ENCODE measurements at places on chromosomes 5 and 9.

DNA sequence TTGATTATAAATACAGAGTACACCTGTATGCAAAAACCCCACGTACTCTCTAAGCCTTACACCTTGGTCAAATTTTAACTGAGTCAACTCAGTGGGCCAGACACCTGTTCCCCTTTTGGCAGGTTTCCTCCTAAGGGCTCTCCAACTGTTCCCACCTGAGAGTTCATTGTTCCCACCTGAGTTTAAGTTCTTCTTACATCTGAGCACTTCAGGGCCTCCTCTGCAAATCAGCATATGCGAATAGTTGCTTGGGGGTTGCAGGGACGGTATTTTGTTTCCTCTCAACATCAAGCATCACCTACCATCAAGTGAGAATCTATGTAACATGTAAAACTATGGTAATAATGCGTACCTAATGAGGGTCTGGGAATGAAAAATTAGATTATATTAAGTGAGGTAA is 300.0 kb downstream of the PIK3R1 start:
- DNase-seq = no peak

GRCh38 chr5:160285316-160285715 is 27.0 kb downstream of the CCNJL start:
- DNase-seq = no peak

- DNase-seq = no peak
Measured at GRCh38 chr9:34515959-34516358, 6.8 kb downstream of the ENHO start.

- no peak for DNase-seq
Measured at GRCh38 chr5:173646692-173647091, 30.2 kb upstream of the BOD1 start.

DNA sequence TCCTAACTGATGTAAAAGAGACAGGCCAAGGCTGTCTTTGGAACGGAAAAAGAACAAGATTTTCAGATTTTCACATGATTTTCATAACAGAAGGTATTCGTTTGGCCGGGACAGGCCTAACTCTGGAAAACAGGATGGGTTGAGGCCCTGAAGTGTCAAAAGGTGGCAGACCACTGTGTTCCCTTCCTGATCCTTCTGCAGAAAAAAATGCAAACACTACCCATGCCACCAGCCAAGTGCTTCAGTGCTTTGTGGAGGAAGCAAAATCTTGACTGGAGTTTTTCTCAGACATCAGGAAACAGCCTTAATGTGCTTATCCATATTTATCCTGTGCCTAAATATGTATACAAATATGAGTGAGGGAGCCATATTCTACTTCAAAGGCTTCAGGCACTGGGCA is 113.5 kb upstream of the IL6ST start:
- no peak for DNase-seq

- no peak for DNase-seq
Measured at GRCh38 chr9:27572061-27572460, 1.2 kb downstream of the C9orf72 start.

DNA sequence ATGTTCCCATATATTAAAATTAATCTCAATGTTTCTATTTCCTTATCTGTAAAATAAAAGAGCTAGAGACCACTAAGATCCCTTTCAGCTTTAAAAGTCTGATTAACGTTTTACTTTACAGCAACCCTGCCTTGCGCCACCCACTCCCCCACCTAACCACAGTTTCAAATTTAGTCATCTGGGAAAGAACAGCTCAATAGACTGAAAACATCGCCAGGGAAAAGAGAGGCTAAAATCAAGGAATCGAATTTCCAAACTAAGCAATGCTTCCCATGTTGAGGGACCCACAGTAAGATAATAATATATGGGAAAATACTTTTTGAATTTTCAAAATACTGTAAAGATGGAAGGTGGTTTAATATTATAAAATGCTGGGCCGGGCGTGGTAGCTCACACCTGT is 6.6 kb downstream of the SAXO1 start:
- no peak for DNase-seq

GRCh38 chr5:176648474-176649194 is 1.4 kb downstream of the TSPAN17 start:
- DNase-seq = no peak

- no peak for DNase-seq
Measured at GRCh38 chr9:35757226-35757891, 3.3 kb upstream of the MSMP start.

GRCh38 chr5:173412566-173412965 is 84.4 kb upstream of the STC2 start:
- no peak for DNase-seq

DNA sequence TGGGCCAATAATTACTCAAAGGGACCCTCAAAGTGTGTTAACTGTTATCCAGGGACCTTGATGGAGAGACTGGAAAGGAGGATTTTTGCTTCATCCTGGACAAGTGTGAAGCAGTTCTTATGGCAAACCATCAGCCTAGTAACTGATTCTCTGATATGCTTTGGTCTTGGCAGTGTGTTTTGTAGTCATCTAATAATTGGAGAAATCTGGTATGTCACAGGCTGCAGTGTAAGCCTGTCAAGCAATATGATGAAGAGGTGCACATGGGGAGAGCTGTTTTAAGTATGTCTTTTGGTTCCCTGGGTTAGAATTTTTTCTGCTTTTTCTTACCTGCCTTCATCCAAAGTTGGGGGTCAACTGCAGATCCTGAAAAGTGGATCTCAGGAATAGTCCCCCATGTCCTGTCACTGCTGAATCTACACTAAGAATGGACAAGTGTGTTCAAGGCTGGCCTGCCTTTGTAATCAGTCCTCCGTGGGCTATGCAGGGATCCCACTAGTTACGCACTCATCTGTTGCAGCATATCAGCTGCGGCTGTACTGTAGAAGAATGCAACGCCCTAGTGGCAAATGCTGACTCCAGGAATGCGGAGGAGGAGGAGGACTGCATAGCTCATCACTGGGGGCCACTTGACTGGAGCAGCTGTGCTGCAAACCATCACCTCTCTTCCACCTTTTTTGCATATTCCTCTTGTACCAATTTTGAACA is 1.9 kb downstream of the SPTAN1 start:
- no peak for DNase-seq

- no peak for DNase-seq
Measured at GRCh38 chr5:80584770-80585169, 14.7 kb upstream of the ANKRD34B start.

GRCh38 chr5:155128786-155129512 is 115.4 kb downstream of the KIF4B start:
- no peak for DNase-seq

DNA sequence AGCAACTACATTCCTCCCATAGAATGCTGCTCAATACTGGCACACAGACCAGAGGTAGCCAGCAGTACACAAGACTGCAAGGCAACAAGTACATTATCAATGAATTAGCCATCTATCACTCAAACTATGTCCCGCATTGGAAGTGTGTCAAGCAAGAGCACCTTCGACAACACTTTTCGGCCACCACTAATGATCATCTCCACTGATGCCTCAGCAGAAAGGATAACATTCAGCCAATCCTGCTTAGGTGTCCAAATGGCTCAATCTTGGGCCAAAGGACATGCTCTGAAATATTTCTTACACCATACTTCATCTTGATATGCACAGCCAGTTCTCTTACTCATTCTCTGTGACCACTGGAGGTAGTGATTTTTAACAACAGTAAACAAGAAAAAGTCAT is 25.0 kb downstream of the SKP1 start:
- no peak for DNase-seq

GRCh38 chr9:105144076-105144475 is 100.4 kb upstream of the SLC44A1 start:
- DNase-seq = no peak

GRCh38 chr5:79831381-79832309 is 142.0 kb downstream of the CMYA5 start:
- no peak for DNase-seq

DNA sequence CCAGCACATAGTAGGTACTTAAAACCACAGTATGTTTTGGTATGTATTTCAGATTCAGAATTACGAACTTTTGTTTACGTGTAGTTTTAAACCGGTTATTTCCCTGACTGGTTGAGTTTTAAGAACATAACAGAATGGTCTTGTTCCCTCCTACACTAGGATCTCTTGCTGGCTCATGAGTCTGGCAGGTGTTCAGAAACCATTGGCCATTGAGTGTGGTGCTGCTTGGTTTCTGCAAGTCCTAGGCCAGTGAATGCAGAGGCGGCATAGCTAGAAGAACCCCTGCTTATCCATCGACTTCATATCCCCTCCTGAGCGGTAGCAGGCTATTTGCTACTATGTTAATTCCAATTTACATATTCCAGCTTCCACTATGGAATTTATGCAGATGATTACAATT is 65.6 kb downstream of the GPR21 start:
- no peak for DNase-seq

- no peak for DNase-seq
Measured at GRCh38 chr5:3324421-3325101, 271.1 kb upstream of the IRX1 start.

- no peak for DNase-seq
Measured at GRCh38 chr5:138028971-138029365, 3.9 kb downstream of the FAM13B start.

- DNase-seq = no peak
Measured at GRCh38 chr5:59467969-59468368, 425.6 kb downstream of the PDE4D start.

DNA sequence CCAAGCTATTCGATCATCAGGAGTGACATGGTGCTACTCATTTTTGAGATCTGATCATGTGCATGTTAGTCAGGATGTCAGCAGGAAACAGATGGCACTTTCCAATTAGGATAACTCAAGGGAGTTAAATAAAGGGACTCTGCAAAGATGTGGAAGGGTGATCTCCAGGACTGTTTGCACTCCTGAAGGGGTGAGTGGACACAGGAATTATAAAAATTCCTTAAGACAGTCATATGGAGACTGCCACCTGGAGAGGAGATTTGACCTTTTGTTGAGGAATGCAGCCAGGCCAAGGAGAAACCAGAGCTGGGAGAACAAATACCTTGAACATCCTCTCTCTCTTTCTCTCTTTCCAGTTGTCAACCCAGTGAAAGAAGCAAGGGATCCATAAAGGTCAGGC is 189.1 kb downstream of the GABRG2 start:
- no peak for DNase-seq

DNA sequence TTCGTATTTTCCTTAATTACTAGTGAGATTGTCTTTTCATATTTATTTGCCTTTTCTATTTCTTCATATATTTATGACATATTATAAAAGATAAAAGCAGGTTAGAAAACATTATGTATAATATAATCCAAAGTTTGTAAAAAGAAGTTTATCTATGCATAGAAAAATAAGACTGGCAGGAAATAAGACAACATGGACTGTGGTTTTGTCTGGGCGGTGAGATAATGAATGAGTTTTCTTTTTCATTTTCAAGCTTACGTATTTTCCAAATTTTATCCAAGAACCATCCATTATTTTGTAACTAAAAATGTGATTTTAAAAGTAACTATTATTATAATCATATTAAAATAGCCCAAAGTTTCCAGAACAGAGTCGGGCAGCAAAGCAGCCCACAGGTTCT is 109.8 kb upstream of the MVB12B start:
- DNase-seq = no peak

- DNase-seq = no peak
Measured at GRCh38 chr9:130918101-130918825, 20.8 kb downstream of the FIBCD1 start.

- DNase-seq = no peak
Measured at GRCh38 chr5:39368116-39368515, 3.8 kb upstream of the C9 start.

GRCh38 chr9:99377790-99378775 is 156.0 kb downstream of the SEC61B start:
- DNase-seq = no peak

DNA sequence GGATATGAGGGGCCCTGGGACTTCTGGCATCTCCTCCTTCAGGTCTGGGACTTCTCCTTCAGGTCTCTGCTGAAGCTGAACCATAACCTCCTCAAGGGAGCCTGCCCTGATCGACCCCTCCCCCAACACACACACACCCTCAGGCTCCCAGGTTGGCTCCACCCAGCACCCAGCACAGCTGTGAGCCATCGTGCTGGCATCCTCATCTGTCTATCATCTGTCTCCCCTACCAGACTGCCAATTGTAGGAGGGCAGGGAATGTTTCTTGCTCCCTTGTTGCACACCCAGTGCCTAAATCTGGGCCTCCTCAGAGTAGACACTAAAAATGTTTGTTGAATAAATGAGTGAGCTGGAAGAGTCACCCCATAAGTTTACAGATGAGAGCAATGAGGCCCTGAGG is 71.4 kb downstream of the LRSAM1 start:
- DNase-seq = no peak

- no peak for DNase-seq
Measured at GRCh38 chr5:125033602-125034001, 287.2 kb upstream of the ZNF608 start.

DNA sequence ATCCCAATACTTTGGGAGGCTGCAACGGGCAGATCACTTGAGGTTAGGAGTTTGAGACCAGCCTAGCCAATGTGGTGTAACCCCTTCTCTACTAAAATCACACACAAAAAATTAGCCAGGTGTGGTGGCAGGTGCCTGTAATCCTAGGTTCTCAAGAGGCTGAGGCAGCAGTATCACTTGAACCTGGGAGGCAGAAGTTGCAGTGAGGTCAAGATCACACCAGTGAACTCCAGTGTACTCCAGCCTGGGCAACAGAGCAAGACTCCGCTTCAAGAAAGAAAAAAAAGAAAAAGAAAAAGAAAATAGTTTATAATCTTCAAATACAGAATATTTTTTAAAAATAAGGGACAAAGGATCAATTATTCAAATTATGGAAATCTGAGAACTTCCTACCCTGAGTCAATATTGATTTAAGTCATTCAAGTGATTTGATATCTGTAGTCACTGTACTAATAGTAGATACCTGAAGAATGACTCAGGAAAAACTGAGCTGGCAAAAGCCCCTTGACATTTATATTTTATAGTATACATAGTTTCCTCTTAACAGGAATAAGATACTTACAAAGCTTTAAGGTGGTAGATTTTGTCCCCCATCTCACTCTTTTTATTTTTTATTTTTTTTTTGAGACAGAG is 61.8 kb downstream of the PTBP3 start:
- no peak for DNase-seq

GRCh38 chr5:43376496-43377140 is 35.6 kb downstream of the CCL28 start:
- no peak for DNase-seq

GRCh38 chr9:120889606-120890271 is 12.8 kb upstream of the PHF19 start:
- DNase-seq = no peak

- no peak for DNase-seq
Measured at GRCh38 chr5:620586-621180, 8.5 kb downstream of the CEP72 start.

- DNase-seq = no peak
Measured at GRCh38 chr9:98778251-98778650, 18.1 kb downstream of the ANKS6 start.

GRCh38 chr5:5781335-5781734 is 358.9 kb downstream of the ICE1 start:
- DNase-seq = no peak

DNA sequence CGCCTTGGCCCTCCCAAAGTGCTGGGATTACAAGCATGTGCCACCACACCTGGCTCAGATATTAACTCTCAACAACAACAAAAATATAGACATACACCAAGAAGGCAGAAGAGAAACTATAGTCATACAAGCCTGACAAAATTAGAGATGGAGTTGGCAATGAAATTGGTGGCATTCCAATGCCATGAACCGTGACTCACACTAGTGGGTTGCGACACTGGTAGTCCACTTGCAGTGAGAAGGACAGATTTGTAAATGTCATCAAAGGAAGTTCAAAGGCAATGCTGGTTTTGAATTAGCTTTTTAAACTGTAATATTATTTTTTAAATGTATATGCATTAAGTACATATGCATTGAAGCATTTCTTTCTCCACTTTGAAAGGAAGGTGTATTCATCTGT is 8.5 kb upstream of the DNAJC25 start:
- no peak for DNase-seq

- DNase-seq = peak; percentile 63
Measured at GRCh38 chr5:170606941-170607340, 103.1 kb downstream of the KCNIP1 start.

Measured in DMS 273 treated with DMSO at 0.1 percent for 48 hours (cell line).